ENCODE measurements at places on chromosomes 11 and 22.

GRCh38 chr11:83827940-83828554 lies 541.9 kb upstream of the CCDC90B start:
- DNase-seq: no peak

DNA sequence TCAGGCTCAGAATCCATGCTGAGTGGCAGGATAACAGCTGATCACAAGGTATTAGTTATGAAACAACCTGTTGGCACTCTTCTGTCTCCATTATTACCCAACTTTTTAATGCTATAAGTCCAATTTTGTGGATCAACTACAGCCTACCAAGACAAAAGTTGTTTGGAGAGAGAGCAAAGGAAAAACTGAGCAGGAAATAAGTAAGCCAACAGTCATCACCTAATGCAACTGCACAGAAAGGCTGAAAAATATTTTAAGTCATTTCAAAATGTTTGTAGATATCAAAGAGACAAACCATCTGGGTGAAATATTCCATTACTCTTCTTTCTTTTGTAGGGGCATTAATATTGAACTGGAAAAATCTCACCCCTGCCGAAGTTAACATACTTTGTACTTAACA lies 41.6 kb downstream of the FDX1 start:
- no peak for DNase-seq

DNA sequence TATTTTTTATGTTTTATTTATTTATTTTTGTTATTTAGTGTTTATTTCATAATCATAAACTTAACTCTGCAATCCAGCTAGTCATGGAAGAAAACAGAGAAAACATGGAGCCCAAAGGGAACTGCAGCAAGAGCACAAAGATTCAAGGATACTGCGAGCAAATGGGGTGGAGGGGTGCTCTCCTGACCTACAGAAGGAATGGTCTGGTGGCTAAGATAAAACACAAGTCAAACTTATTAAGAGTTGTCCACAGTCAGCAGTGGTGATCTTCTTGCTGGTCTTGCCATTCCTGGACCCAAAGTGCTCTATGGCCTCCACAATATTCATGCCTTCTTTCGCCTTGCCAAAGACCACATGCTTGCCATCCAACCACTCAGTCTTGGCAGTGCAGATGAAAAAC lies 36.7 kb downstream of the STIM1 start:
- no peak for DNase-seq

GRCh38 chr11:130915603-130916237 lies 559 bp downstream of the SNX19 start:
- DNase-seq: no peak

Data from H54 (cell line).